SW480 (cell line): ENCODE measurements at places on chromosomes 4 and X.
A peak's percentile ranks its signal among the peaks of the same experiment; 100 is the strongest.

DNA sequence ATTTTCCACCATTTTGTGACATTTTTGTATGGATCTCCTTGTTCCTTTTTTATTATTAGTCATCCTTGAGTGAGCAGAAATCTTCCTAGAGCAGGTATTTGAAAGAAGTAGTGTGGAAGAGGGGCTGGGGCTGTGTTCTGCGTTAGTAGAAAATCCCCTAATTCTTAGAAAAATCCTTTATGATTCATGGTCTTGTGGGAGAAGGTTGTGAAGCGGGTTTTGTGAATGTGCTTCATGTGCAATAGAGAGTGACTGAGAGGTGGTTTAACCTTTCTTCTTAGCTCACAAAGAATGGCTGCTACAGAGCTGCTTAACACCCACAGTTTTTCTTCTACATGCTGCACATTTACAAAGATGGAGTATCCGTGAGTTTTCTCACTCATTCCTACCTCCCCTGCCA is 220.5 kb downstream of the IDS start:
- DNase-seq, result no peak

DNA sequence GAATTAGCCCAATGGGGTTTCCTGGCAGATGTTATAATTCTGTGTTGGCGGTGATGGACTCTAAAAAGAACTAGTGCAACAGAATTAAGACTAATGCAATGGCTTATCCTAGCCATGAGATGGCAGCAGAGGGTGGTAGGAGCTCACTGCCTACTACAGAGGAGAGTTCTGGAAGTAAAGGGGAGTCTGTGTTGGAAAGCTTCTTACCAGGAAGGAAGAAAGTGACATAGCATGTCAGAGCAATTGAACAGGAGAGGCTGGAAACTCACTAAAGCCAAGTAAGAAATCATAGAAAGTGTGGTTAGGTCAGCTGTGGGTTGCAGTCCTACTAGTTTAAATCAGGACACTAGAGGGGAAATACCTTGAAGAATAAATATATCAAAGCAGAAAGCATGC is 6.3 kb upstream of the TRPC5OS start:
- peak; percentile 68 for DNase-seq

GRCh38 chr4:128394778-128395177 is 107.2 kb upstream of the PGRMC2 start:
- no peak for DNase-seq

DNA sequence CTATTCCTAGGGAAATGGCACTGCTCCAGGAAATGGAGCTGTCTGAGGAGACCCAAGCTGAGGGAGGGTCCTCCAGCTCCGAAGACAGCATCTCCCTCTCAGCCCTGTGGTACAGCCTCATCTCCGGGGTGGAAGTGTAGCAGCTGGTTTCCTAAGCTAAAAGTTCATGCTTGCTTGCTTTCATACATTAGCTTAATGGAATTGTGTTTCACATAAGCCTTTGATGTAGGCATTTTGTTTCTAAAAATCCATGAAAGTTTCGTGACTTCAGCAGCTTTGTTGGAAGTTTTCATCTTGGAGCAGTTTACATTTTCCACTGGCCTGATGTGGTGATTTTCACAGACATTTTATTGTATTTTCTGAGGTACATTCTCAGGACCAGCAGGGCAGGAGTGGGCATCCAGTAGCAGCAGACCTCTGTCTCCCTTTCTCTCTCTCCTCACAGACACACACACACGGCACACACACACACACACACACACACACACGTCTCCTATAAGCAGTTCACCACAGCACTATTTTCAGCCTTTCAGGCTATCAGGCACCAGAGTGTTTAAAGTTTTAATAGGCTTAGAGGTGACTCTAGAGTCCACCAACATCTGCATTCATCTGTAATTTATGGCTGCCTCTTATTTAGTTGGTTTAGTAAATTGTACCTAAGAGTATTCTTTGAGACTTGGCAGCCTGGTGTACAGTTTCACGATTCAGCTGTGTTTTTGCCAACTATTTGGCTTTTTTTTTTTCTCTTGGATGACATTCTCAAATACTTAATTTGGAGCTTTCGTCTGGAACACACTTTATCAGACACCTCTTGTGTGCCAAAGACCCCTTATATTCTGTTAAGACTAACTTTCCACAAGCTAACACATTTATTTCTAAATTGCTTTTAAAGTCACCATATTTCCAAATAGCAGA is 225.8 kb upstream of the SFRP2 start:
- no peak for DNase-seq

DNA sequence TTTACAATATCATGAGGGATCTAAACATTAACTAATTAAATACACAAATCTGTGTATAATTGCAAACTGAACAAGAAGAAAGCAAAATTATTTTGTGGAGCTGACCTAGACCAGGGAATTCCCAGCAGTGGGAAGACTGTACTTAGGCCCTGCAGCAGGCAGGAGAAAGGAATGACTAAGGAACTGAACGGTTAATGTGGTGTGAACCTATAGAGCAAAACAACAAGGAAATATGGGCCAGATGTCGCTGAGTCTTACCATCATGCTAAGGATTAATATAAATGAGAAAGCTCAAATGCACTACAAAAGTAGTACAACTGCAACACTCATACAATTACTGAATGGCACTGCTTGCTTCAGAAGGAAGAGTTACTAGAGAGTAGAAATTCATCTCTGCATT is 120.3 kb upstream of the ATXN3L start:
- no peak for DNase-seq

DNA sequence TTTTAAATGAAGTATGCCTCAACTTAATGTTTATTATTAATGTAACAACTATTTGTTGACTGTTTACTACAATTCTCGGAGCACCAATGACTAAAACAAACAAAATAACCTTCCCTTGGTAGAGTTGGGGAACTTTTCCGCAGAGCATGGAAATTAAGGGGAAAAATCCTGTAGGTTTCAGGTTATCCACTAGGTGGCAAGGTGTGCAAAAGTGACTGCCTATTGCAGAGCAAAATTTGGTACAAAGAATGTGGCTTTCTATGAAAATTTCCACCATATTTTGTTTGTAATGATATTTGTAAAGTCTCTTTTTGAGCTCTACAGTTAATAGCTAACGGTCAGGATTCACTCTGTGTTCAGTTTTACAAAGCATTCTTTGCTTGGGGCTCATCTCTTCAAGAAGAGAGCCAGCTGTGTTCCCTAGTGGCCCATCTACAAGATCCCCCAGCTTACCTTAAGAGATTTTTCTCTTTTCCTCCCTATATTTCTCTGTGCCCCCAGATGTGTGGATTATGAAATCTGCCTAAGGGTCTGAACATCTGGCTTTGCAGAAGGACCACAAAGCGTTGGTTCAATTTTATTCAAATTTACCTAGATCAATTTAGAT is 61.1 kb downstream of the FBXO8 start:
- peak; percentile 17 for DNase-seq

- no peak for DNase-seq
Observed at GRCh38 chrX:25667681-25668080, 470.5 kb upstream of the MAGEB18 start.

DNA sequence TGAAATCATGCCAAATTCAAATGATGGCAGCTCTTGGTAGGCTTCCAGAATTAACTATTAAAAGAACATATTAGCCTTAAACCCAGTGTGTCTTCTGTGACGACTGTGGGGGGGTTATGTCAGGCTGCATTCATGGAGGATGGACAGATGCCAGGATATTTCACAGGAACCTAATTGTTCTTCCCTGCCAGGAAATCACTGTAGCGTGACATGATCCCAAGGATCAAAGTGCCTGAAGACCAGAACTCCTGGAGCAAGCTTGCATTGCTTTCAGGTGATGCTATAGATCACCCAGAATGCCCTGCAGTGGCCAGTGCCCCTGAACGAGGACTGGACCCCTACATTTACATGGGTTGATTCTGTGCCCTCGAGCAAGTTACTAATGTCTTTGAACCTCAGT is 1093.0 kb upstream of the TENM3 start:
- peak; percentile 2 for DNase-seq

GRCh38 chrX:48540028-48540375 is 488 bp downstream of the TBC1D25 start:
- DNase-seq, result no peak

DNA sequence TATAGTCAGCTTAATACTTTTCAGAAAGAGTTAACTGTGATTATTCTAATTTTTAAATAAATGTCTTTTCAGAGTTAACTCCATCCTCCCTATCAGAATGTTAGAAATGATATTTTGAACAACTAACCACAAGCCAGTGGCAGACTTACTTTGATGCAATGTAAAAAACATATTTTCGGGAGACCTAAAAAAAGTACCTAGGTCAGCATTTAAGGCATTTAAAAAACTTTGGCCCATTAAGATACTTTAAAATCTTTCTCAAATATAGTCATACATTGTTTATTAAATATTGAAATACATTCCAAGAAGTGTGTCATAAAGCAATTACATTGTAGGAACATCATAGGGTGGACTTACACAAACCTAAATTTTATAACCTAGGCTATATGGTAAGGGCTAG is 426.1 kb downstream of the PABPC4L start:
- DNase-seq, result no peak

DNA sequence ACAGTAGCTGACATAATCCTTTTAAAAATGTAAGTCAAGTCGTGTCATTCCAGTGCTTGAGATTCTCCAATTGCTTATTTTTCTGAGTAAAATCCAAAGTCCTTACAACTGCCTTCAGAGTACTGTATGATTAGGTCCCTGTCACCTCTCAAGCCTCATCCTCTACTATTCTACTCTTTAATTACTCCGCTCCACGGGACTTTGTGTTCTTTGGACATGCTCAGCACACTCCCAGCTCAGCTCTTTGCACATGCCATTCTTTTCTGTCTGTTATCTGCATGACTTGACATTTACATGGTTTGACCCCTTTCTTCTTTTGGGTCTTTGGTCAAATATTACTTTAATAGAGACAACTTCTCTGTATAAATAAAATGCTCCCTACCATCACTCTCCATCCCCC is 15.1 kb downstream of the FAM47E start:
- no peak for DNase-seq

DNA sequence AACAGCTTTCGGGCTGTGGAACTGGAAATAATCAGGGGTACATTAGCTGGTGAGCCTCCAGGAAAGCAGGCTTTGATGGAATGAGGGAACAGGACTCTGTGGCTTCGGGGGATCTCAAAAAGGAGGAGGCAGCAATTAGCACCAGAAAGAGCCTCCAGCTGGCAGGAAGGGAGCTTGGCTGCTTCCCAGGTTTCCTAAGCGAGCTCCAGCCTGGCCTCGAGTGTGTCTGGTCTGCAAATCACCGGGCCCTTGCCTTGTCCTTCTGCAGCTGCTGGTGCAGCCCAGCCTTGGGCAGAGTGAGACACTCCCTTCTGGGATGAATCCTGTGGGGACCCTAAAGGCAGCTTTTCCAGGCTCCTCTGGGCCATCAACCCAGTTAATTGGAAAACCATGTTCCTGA is 10.7 kb upstream of the PDHA1 start:
- DNase-seq, result no peak

DNA sequence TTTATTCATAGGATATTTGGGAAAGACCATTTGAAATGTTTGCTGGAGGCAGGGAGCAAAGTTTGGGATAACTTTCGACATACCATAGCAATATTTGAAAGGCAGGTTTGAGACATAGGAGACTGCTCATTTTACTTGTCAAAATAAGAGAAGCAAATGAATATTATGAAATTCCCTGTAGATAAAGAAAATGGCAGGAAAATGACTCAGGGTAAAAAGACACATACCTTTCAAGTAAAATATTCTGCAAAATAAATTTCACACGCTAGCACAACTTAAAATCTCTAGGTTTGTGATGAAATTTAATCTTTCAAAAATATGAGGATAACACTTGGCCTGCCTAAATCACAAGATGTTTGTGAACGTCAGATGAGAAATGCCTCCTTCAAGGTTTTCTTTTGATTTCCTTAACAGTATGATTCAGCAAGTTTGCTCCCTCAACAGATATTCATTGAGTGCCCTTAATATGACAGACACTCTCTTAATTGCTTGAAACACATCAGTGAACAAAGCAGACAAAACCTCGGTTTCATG is 6.6 kb downstream of the TMEM156 start:
- DNase-seq, result no peak

- DNase-seq, result no peak
Observed at GRCh38 chr4:7055990-7056325, 11.9 kb downstream of the GRPEL1 start.

- DNase-seq, result no peak
Observed at GRCh38 chr4:7687796-7688195, 251.9 kb downstream of the AFAP1 start.

DNA sequence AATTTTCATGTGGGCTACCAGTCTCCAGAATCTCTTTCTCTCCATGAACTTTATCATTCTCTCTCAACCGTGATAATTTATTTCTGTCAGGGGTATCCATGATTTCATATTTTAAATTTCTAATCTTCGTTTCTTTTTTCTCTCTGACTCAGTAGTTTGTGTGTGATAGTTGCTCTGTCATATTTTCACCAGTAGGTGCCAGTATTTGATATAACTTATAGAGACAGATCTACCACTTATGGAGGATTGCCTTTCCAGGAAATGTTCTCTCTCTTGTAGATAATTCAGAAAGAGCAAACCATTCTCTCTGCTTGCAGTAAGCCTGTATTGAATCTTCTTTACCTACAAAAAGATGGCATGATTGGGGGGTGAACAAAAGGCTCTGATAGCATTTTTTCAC is 79.3 kb upstream of the DYNLT3 start:
- DNase-seq, result peak; percentile 32

DNA sequence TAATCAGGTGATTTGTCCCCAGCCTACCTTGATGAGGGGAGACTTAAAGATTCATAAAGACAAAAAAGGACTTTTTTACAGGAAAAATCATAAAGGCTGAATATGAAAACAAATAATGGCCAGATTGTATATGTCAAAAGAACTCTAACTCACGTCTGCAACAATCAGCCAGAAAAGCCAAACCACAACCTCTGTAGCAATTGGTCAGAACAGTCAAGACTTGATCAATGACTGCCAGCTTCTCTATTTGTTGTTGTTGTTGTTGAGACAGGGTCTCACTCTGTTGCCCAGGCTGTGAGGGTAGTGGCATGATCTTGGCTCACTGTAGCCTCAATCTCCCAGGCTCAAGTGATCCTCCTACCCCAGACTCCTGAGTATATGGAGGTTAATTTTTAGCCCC is 35.9 kb upstream of the PPA2 start:
- no peak for DNase-seq
